HS-27A (cell line): ENCODE measurements at places on chromosomes 6 and 20.

- no peak for DNase-seq
Observed at GRCh38 chr6:119856136-119856535, 506.6 kb upstream of the MAN1A1 start.

- no peak for DNase-seq
Observed at GRCh38 chr6:129138739-129139405, 255.9 kb downstream of the LAMA2 start.

- DNase-seq: no peak
Observed at GRCh38 chr20:20134941-20135575, 82.7 kb downstream of the CFAP61 start.

- DNase-seq: no peak
Observed at GRCh38 chr6:52276130-52276529, 8.4 kb downstream of the MCM3 start.

- no peak for DNase-seq
Observed at GRCh38 chr6:156869980-156870398, 92.8 kb downstream of the ARID1B start.

- no peak for DNase-seq
Observed at GRCh38 chr6:132752255-132752654, 5.4 kb downstream of the VNN2 start.
